ENCODE measurements at places on chromosomes 2 and 18. TPM values are rescaled to one million over a fixed set of nuclear protein-coding genes. Genes with fewer than 3 reads are reported as not detected.

GRCh38 chr2:105778080-105778607 is 33.4 kb downstream of the NCK2 start:
- DNase-seq, result no peak

DNA sequence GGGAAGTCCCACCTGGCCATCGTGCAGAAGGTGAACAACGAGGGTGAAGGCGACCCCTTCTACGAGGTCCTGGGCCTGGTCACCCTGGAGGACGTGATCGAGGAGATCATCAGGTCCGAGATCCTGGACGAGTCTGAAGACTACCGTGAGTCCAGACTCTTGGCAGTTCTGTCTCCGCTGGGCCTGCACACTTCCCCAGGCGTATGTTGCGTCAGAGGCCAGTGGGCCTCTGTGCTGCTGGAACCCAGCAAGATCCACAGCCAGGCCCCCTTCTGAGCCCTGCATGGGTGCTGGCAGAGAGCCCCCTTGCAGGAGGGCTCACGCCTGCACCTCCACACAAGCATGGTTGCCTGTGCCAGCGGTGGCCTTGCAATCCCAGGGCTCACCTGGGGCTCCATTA is 9.0 kb downstream of the CNNM3 start:
- DNase-seq, result no peak

DNA sequence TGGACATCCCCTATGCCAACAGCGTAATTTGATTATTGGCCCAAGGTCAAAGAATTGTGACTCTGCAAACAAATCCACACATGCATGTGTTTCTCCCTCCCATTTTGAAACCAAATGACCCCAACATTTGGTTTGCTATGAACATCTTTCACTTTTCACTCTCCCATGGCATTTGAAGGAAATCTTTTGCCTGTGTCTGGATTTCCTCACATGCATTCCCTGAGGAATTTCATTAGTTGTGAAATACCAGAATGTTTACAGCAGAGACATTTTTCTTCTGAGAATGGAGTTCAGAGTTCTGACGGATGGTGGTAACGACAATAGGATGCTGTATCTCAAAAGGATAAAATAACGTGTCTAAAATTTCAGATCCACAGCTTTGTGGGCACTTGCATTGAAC is 60.3 kb upstream of the LMAN1 start:
- no peak for DNase-seq

DNA sequence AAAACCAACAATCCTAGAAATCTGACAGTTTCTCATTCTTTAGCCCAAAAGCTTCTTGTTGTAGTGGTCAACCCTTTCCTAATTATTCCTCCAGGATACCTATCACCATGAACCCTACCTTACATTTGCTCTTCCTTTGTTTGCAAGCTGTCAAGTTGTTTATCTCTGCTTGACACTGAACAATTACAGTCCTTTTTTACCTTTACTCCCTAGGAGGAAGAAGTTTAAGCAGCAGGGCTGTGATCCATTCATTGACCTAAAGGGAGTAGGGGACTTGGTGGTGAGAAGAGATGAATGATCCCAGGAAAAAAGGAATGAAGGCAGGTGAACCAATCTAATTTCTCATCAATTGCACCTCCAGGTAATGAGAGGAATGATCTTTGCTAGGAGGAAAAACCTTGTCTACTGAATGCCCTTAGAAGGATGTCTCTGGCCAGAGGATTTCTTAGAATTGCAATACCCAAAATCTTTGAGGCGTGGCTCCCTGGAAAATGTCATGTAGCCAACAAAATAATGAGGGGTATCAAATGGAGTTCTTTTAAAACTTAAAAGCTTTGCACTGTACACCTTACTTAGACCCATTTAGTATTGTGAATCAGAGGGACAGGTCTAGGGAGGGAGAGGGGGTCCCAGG is 47.7 kb downstream of the MREG start:
- DNase-seq, result no peak

- no peak for DNase-seq
These were observed 36.5 kb downstream of the SEMA4F start for GRCh38 chr2:74690571-74690970.

DNA sequence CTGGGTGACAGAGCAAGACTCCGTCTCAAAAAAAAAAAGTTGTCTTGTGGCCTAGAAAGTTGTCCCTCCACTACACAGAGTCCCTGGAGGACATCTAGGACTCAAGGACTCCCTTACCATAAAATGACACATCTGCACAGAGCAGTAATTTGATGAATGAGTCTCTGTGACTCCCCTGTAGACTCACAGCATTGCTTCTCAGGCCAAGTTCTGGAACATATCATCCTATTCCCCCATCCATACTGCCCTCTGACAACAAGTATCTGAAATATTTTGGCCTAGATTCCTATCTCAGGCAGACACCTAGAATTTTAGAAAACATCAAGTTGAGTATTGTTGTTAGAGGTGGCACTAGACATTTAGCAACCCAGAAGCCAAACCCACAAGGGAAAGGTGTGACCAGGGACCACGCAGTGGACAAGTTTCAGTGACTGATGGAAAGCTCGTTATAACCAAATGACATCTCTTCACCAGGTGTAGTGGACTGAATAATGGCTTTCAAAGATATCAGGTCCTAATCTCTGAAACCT is 97.9 kb upstream of the ATP8B1 start:
- DNase-seq, result no peak

- DNase-seq, result no peak
These were observed 29.7 kb downstream of the MGAT4A start for GRCh38 chr2:98701230-98701629.

- DNase-seq, result no peak
These were observed 21.4 kb downstream of the SMYD1 start for GRCh38 chr2:88088999-88089398.

DNA sequence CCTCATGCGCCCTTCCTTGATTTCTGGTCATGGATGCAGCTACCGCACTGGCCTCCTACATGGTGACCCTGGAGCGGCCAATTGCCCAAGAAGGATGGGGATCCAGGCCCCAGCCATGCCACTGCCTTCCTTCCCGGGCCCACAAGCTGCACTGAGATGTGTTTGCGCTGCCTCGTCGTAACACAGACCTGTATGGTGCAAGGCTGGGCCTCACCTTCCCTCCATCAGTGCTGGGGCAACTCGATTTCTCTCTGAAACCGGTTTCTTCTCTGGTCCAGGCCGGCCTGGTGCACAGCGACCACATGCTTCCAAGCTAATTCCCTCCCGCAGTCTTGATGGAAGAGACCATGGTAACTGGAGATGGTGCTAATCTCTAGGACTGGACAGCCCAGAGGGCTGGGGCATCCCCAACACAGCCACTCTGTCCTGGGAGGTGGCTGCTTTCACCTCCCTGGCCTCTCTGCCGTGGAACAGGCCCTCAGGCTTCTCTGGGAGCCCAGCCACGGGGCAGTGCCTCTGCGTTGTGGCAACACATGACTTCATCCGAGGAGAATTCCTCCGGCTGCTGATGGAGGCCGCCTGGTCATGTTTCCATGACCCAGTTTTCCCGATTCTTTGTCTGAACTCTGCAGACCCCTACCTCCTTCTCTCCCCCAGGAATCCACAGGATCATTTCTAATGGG is 184.2 kb downstream of the GLI2 start:
- DNase-seq, result no peak

DNA sequence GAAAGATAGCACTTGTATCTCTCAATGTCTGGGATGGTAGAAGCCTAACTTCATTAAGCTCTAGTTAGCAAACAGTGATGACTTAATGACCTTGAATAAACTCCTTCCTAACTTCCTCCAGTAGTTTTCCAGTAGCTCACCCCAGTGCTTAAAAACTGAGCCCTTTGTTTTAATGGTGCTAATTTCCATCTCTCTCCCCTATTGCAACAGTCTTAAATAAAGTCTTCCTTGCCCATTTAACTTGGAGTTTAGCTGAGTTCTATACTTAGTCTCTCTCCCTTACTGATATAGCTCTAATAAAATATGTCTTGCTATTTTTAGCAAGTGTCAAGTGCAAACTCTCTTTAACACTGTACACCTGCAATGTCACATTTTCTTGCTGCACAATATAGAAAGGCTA is 267.0 kb downstream of the CCDC85A start:
- DNase-seq, result no peak

- DNase-seq, result peak; percentile 84
These were observed at the start of gene SLC30A3 for GRCh38 chr2:27262379-27263286. SLC30A3 (minus strand) TSS chr2:27263047; CDS start chr2:27262906, 141 bp downstream.

- no peak for DNase-seq
These were observed 61.9 kb downstream of the PPP1R1C start for GRCh38 chr2:182047544-182047943.

RUFY4 gene
- 5.0 TPM for total RNA-seq

HOXD12 gene
- not detected for total RNA-seq

PLGLB2 gene
- total RNA-seq, result 5.4 TPM

PAX8 gene
- 10.5 TPM for total RNA-seq

CERKL gene
- total RNA-seq, result 5.0 TPM

RTKN gene
- 53.1 TPM for total RNA-seq

Data from Peyer's patch (tissue), 4 donors.